ENCODE measurements at places on chromosomes 5 and 9. TPM values are rescaled to one million over a fixed set of nuclear protein-coding genes. Genes with fewer than 3 reads are reported as not detected.

Gene SNX30
- 17.1 TPM for total RNA-seq

DNA sequence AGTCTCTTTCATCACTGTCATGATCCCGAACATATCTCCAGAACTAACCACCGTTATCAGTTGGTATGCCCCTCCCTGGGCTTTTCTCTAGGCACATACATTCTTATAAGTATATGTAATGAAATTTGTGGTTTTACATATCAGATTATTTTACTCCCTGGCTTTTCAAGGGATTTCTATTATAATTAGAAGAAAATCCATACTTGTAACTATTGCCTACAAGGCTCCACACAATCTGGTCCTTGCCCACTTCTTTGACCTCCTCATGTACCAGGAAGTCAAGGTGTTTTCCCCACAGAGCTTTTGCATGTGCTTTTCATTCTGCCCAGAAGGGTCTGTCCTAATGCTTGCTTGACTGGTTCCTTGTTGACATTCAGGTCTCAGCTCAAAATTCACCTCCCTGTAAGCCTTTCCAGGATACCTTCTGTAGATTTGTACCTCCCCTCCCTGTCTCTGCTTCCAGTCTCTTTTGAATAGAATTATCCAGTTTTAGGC, 33.6 kb upstream of the HSD17B4 start:
- peak; percentile 37 for DNase-seq

DNA sequence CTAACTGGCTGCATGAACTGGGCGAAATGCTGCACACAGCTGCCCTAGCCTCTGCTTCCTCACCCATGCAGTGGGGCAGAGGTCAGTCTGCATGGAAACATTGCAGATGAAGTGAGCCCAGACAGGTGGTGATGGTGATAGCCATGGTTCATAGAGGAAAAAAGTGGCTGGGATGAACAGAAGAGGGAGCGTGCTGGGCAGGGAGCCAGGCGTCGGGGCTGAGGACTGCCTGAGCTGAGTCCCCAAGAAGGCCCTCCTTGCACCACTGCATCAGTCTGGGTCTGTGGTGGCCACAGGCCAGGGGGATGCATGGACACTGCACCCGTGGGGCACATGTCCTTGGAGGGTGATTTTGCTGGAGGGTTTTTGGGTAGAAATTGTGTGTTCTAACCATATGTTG, 80.5 kb downstream of the AMBP start:
- no peak for DNase-seq

DNA sequence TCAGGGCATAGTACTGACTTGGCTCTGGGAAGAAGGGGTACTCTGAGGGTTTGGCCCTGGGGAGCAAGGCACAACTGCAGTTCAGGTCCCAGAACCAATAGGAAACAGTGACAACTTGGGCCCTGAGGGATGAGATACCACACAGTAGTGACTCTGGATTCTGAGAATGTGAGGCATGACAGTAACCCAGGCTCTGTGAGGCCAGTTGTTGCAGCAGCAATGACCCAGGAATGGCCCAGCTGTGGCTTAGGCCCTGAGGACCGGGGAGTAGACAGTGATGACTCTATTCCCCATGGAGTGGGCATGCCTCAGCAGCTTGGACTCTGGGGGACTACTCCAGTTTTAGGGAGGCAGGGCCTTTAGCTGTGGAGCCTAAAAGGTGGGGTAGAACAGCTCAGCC, 21.5 kb upstream of the NFIL3 start:
- no peak for DNase-seq

DNA sequence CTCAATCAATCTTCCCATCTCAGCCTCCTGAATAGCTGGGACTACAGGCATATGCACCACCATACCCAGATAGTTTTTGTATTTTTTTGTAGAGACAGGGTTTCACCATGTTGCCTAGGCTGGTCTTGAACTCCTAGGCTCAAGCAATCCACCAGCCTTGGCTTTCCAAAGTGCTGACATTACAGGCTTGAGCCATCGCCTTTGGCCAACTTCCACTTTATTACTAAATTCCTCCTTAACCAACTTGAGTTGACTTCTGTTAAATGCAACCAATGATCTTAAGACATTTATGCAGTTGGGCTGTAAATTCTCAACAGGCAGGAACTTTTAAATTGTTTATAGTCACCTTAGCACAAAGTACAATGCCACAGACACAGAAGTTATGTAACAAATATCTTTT, 2.8 kb downstream of the LARS1 start:
- no peak for DNase-seq

DNA sequence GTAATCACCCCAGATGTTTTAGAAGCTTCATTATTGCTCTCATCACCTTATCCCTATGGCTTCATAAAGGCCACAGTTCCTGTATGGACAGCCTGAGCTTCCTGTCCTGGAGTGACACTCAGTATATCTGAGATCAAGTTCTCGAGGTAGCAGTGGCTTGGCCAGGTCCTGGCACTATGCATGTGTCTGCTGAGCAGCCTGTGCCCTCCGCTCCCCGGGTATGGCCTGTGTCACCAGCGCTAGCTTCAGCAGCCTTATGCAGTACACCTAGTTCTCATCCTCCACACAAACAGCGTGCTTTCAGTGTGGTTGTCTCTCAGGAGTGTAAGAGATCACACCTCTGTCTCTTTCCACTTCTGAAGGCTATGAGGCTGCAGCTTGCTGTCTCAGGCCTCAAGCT, 514.7 kb downstream of the DIRAS2 start:
- no peak for DNase-seq

Gene TIGD6
- 4.6 TPM for total RNA-seq

Gene DNAJA1
- total RNA-seq = 109 TPM

GRCh38 chr9:33737811-33738606, 57.4 kb upstream of the PRSS3 start:
- peak; percentile 54 for DNase-seq

DNA sequence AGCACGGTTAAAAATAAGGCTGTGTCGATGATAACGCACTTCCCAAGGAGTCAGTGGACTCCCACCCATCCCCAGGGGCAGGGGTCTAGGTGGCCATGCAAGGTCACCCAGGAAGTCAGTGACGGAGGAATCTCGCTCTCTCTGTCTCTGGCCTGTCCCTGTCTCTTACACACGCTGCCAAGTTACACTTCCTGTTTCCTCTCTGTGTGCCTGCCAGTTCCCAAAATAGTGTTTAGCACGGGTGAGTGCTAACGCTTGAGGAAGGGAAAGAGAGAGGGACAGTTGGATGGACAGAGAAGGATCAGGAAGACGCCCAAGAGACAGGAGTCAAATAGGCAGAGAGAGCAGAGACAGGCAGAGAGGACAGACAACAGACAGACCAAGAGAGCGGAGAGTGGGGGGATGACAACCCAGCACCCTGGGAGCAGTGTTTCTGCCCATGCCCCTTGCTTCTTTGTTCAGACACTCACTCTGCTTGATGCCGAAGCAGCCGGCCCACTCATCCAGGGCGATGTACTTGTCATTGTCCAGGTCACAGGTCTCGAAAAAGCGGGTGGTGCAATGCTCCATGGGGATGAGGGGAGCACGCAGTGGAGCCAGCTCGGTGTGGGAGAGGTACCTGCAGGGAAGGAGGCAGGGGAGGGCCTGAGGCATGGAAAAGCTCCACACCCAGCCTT, 23.0 kb downstream of the SPARC start:
- DNase-seq = peak; percentile 9

Gene CYLC2
- not detected for total RNA-seq

Gene MRPS30
- 63.0 TPM for total RNA-seq

Gene ANKRD34B
- not detected for total RNA-seq

GRCh38 chr5:160970605-160971191, 118.7 kb upstream of the ATP10B start:
- DNase-seq = peak; percentile 53

DNA sequence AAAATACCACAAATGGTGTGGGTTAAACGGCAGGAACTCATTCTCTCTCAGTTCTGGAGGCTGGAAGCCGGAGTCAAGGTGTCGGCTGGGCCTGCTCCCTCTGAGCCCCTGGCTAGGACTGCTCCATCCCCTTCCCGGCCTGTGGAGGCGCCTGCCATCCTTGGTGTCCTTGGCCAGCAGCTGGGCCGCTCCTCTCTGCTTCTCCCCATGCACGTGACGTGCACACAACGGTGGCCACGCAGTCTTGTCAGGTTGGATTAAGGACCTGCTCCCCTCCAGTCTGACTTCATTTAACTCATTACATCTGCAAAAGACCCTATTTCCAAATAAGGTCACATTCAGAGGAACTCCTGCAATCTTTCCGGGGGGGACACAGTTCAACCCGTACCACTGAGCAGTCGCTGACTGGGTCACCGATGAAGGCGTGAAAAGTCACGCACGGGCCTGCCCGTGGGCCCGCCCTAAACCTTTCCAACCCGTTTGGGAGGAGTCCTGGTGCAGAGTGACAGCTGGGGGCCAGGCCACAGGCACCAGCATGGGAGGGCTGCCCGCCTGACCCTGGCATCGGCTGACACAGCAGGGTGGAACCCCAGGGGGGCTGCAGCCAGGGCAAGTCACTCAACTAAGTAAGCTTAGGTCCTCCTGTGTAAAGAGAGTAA, 135.2 kb downstream of the COL23A1 start:
- DNase-seq = no peak

GRCh38 chr9:123483191-123483803, 127.3 kb downstream of the CRB2 start:
- no peak for DNase-seq

Gene C9
- not detected for total RNA-seq

GRCh38 chr5:34957321-34957720, 28.0 kb downstream of the DNAJC21 start:
- no peak for DNase-seq

GRCh38 chr5:146026307-146027010, 78.9 kb downstream of the PLAC8L1 start:
- DNase-seq = no peak

DNA sequence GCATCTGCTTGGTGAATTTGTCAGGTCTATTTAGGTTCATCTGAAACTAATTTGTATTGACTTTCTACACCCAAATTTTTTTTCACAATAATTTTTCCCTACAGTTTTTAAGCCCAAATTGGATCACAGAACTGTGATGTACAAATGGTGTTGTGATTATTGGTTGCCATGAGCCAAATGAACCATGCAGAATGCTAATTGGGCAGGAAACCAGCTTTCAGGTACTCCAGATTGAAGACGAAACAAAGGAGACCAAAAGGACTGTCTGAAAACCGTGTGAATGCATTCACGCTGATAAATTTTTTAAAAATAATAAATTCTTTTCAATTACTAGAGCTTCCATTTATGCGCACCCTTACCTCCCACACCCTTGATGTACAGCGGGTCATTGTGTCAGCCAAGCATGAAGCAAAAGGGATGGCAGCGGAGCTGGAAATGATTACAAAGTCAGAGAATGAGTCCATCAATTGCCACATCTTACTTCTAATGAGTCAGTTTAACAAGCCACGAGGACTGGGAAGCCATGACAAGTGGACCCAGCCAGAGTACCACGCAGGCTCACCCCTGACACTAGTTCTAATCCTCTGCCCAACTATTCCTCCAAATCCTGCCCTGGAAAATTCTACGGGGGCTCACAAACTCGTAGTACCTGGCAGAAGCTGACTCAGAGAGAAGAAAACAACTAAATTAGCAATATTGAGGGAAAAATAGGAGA, 66.5 kb downstream of the SEMA6A start:
- no peak for DNase-seq

Gene PTGER4
- not detected for total RNA-seq

Gene PELO
- total RNA-seq = 8.8 TPM

DNA sequence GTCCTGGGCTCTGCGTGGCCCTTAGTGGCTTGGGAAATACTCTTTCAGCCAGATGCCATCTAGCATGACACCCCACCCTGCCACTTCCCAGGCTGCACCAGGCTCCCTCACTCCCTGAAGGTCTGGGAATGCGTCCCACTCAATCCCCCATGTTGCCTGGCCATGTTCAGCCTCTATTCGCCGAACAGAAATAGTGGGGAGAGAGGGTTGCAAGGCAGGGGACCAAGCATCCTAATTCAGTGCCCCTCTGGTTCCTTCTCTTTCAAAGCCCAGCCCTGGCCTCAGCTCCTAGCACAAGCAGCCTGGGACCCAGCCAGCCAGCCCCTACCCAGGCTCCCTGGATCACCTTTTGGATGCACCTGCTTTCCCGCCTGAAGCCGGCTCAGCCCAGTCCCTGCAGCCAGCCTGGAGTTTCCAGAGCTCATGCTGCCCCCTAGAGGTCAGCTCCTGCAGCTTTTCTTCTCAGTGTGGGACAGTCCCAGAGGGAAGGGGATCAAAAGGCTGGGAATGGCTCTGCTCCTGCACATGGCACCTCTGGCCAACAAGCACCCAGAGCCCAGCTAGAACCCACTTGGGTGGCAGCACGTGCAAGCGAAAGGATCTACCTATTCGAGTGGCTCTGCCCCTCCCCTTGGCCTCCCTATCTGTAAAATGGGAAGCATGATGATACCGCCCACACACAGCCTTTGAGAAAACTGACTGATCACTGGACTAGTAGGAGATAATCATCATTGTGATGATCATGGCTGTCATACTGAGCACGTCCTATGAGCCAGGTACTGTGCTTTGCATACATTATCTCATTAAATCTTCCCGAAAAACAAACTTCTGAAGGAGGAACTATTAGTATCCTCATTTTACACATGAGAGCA, 48.7 kb upstream of the C5orf58 start:
- peak; percentile 57 for DNase-seq

GRCh38 chr5:149164731-149165130, 23.4 kb downstream of the ABLIM3 start:
- no peak for DNase-seq

DNA sequence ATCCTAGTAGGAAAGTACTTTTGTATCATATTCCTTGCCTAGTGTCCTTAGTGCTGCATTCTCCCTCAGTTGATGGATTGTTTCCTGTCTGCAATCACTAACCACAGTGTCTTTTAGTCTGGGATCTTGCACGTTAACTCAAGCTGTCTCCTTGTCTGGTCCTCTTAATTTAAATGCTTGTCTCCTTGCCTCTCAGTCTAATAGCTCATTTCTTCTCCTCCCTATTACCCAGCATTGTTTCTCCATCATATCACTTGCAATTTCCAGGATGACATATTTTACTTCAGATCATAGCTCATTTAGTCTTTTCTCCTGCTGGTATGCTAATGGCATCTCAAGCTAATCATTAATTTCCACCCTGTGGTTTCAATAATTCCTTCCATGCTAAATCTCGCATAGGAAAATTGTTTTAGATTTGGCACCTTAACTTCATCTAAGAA, 2052.0 kb upstream of the C9orf72 start:
- DNase-seq = no peak

- no peak for DNase-seq
Observed at GRCh38 chr9:120230227-120230626, 349.7 kb downstream of the CDK5RAP2 start.

DNA sequence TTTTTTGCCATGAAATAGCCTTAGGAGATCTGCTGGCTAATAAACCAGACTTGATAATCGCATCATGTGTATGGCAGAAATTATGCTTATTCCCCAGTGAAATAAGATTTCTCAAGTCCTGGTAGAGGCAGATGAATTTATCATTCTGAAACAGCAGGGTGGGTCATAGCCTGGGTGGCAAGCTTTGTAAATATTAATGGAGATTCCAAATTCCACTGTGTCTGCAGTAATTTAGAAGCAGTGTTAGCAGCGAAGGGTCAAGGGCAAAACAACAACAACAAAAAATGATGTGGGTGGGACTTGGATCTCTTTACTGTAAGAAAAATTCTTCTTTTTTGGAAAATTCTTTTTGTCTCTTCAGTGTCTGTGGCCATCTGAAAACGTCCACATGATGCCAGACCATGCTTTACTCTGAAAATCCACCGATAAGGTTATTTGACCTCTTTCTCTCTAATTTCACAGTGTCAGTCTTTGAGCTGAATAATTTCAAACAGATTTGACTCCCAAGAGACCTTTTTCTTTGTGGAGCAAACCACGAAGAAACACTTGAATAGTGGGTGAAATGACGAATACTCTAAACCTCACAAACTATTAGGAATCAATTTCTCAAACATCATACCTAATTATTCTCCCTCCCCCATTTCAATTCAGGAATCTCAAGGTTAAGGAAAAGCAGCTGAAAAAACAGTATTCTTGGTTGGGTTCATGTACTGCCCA, 106.0 kb upstream of the RPS23 start:
- DNase-seq = no peak

Measured in OCI-LY7 (cell line).